Tongue (tissue), 3 donors: ENCODE measurements at places on chromosomes 3 and 15. TPM values are rescaled to one million over a fixed set of nuclear protein-coding genes. Genes with fewer than 3 reads are reported as not detected.

CASR gene
- total RNA-seq: not detected

GABRR3 gene
- not detected for total RNA-seq

CLDN18 gene
- total RNA-seq: 0.62 TPM

DPH3 gene
- total RNA-seq: 16.5 TPM

EFCC1 gene
- total RNA-seq: 1.3 TPM

GOLGA8Q gene
- total RNA-seq: 1.2 TPM

GOLGA6L9 gene
- total RNA-seq: 8.4 TPM

PARP16 gene
- total RNA-seq: 8.7 TPM

SOX2 gene
- total RNA-seq: 10.4 TPM

SLC22A13 gene
- 0.51 TPM for total RNA-seq

MAP1A gene
- total RNA-seq: 22.5 TPM

GPR171 gene
- not detected for total RNA-seq

HGD gene
- total RNA-seq: 2.5 TPM

TEX264 gene
- 37.6 TPM for total RNA-seq

CRTAP gene
- 124 TPM for total RNA-seq

TGM5 gene
- 6.8 TPM for total RNA-seq

CFAP91 gene
- total RNA-seq: 2.1 TPM

NUDT16 gene
- total RNA-seq: 22.5 TPM

WDR49 gene
- 2.2 TPM for total RNA-seq

C2CD4A gene
- not detected for total RNA-seq

MESP2 gene
- total RNA-seq: not detected
